ENCODE measurements at places on chromosomes 7 and 10. TPM values are rescaled to one million over a fixed set of nuclear protein-coding genes. Genes with fewer than 3 reads are reported as not detected.

AKR1C3 gene
- polyA plus RNA-seq: 40.3 TPM

UCMA gene
- polyA plus RNA-seq: not detected

NUTM2B gene
- polyA plus RNA-seq: 2.0 TPM

FAM20C gene
- polyA plus RNA-seq: 17.6 TPM

Measured in right cardiac atrium (tissue), 5 donors.